Gastrocnemius medialis (tissue), 4 donors: ENCODE measurements at places on chromosomes 16 and 17. TPM values are rescaled to one million over a fixed set of nuclear protein-coding genes. Genes with fewer than 3 reads are reported as not detected.
A peak's percentile ranks its signal among the peaks of the same experiment; 100 is the strongest.

DNA sequence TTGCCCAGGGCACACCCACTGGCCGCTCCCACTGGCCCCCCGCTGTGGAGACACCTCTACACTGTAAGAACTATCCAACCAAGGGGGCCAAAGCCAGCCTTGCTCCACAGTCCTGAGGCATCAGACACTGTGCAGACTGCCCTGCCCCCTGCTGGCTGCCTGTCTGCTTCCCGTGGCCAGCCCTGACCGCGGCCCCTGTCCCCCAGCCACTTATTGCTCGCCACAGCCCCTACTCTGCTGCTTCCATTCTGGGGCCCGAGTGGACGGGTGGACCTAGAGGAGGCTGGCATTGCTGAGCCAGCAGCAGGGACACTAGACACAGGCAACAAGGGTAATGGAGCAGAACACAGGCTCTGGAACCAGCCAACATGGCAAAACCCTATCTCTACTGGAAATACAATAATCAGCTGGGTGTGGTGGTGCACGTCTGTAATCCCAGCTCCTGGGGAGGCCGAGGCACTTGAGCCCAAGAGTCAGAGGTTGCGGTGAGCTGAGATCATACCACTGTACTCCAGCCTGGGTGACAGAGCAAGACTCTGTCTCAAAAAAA lies 19.7 kb upstream of the LRRC37A3 start:
- DNase-seq: no peak

DNA sequence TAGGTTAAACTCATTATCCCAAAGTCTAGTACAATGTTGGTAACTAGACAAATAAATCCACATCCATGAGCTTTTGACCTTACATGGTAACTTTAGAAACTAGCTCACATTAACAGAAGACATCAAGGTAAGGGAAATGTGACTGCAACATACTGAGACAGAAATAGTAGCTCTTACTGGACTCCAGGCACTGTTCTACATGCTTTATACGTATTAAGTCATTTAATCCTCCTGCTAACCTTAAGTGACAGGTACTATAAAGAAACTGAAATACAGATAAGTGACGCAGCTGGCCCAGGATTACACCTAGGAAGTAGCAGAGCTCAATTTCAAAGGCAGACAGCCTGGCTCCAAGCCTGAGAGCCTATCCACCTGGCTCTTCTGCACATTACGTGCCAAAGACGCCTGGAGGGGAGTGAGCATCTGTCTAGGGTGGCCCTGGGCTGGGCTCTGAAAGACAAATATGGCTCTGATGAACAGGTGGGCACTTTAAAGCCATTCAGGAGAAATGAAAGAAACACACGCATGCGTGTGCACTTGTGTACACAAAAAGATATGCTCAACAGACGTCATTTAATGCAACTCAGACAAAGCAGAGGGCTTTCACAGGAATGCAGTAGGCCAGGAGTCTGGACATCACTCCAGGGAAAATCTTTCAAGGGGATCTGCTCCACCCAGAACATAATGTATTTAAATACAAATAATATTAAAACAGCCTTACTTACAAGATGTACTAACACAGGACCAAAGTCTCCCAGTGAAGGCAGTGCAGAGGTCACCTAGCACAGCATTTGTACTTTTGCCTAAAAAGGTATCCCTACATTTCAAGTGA lies 4.4 kb downstream of the ZC3H7A start:
- peak; percentile 46 for DNase-seq

DNA sequence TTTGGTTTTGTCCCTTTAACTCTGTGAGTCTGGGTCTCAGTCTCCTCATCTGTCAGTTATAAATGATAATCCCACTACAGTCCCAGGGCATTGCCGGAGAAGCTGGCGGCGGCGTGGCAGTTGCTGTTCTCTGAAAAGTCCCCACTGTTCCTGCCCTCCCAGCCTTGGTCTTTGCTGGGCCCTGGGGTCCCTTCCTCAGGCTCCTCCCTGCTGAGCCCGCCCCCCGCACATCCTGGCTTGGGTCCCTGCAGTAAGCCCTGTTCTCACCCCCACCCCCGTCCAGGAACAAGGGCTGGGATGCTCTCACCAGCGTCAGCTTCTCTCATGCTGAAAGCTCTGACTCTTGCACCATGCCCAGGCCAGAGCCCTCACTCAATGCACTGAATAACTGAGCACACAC lies 35.3 kb upstream of the PEMT start:
- DNase-seq: no peak

TMEM235 gene
- not detected for total RNA-seq

TBX4 gene
- total RNA-seq: not detected
